Germinal center (tissue), 1 donor: ENCODE measurements at places on chromosomes 1 and 21.

GRCh38 chr1:206635978-206636345, 626 bp downstream of the DYRK3 start:
- peak; percentile 20 for DNase-seq

DNA sequence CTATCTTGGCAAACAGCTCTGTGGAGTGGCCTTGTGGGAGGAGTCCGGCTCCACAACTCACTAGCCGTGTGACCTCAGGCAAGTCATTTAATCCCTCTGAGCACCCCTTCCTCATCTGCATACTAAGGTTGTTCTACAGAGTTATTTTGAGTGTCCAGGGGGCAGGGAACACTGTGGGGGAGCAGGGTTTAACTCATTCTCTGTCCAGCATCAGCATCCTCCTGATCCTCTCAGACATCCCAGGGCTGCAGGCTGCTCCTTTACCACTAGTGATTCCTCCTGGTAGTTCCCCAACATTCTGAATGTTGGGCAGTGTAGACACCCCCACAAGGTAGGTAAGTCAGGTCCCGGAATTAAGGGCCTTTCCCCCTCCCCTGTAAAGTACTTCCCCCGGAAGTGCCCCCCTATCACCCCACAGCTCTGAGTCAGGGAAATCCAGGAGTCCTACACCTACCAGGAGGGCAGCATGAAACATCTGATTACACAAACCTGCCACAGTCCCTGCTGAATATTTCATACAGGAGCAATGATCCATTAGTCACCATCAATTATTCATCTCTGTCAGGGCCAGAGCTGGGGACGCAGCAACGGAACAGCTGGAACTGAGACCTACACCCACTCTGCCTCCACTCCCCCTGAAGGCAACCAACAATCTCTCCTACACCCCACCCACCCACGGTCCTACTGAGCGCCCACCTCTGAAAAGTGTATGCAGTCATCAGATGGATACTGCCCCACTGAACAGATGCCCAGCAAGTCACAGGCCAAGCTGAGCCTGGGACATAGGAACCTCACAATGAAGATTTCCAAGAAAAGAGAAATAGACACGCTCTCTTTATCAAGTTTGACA, 20.5 kb downstream of the SYT2 start:
- DNase-seq = no peak

DNA sequence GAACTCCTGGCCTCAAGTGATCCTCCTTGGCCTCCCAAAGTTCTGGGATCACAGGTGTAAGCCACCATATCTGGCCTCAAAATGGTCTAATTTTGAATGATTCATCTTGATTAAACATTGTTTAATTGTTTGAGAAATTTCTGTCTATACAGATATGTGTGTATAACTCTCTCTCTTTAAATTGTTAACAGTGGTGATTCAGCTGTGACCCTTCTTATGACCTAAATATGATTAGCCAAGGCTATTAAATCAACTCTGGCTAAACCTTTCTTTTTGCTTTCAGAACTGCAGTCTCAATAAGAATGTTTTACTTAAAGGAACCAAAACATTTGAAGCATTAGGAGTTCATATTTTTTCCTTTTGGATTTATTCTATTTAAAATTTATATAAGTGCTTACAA, 19.2 kb upstream of the B3GALT5 start:
- no peak for DNase-seq

GRCh38 chr1:177091040-177091439, 73.5 kb downstream of the ASTN1 start:
- DNase-seq = no peak
